Fibroblast of skin of right quadriceps (primary cell): ENCODE measurements at places on chromosomes 5 and 9.
A peak's percentile ranks its signal among the peaks of the same experiment; 100 is the strongest.

DNA sequence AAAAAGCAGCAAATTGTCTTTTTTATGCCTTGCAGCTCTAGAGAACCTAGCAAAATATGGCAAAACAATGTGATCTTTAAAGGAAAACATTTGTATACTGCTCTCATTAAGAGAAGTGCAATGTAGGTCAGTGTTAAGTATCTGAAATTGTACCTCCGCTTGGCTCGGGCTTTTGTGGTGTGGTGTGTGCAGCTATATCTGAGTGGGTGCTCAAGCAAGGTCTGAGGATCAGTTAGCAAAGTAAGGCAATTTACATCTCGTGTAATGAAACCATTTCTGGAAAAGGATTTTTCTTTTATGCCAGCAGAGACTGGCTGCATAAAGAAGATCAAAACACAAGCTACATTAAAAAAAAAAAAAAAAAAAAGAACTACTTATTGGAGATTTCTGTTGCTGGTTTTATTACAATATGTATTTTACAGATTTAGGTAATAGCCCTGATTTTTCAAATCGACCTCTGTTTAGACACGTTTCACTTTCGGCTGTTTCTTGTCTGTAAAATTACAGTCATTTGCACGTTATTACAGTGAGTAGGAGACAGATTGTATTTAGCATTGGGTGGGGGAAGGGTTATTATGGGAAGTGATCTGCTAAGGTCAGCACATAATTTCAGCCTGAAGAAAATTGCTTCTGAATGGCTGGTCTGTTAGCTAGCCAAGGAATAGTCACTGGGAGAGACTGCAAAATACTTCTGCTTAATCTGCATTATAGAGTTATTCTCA is 7.9 kb upstream of the ZNF608 start:
- DNase-seq: no peak

DNA sequence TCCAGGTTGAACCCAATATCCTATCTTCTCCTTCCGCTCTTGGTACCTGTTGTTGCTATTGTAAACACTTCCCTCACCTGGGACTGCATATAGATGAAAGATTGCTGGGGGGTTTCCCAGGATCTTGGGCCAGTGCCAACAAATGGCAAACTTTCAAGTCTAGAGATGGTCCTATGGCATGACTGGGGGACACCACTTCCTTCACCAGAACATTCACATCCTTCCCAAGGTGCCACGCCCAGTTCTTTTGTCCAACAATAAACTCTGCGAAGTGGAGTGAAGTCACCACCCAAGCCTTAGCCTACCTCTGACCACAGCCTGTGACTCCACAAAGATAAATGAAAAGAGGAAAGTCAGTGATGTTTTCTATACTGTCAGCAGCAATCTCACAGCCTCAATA is 34.4 kb downstream of the DOCK8 start:
- DNase-seq: no peak

DNA sequence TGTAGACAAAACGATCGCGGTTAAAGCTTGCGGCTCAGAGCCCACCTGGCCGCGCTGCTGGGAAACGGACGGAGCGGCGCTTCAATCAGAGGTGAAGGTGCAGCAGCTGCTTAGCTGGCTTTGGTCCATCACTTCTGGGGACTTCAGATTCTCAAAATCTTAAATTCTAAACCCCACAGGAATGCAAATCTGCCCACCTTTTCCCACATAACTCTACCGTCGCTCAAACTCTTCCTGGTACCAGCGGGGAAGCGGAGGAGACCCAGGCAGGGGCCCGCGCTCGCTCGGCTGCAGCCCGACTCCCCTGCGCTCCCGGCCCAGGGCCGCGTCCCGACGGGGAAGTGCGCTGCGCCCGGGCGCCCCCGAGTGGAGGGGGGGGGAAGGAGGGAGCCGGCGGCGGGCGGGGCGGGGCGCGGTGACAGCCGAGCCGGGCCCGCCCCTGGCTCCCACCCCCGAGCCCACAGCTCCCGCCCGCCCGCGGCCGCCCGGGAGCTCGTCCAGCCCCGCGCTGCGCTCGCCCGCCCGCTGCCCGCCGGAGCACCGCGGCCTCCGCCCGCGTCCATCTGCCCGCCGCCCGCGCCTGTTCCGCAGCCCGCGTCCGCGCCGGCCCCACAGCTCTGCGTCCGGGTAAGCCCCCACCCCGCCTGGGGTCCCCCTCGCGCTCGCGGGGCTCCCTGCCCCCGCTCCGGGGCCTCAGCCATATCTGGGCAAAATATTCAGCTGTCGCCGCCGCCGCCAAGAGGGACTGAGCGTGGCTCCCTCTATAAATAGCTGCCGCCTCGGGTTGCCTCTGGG is at the start of gene TMOD1:
TSS of gene TMOD1 (plus strand) at position 490 of the 795 bp plus-strand sequence. CDS start 22,523 bp downstream, outside the sequence.
- DNase-seq: peak; percentile 17

GRCh38 chr5:145463634-145464033 is 371.5 kb downstream of the PRELID2 start:
- DNase-seq: no peak

- no peak for DNase-seq
These were observed 83.9 kb downstream of the TRPM3 start for GRCh38 chr9:71037521-71037920.

DNA sequence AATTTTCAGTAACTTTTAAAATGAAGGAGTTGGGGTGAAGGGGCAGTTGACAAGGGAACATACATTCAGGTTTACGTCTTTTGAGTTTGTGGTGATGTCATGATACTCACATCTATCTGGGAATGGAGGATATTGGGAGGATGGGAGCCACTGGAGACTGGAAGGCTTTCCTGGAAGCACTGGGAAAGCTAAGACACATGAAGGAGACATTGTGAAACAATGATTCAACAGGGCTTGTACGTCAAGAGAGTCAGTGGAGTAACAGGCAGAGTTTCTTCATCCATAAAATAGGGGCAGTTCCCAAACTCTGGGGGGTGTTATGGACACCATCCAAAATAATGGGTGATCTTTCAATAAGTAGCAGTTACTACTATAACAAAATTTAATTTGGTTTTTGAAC is 572.8 kb downstream of the CCDC171 start:
- peak; percentile 35 for DNase-seq

DNA sequence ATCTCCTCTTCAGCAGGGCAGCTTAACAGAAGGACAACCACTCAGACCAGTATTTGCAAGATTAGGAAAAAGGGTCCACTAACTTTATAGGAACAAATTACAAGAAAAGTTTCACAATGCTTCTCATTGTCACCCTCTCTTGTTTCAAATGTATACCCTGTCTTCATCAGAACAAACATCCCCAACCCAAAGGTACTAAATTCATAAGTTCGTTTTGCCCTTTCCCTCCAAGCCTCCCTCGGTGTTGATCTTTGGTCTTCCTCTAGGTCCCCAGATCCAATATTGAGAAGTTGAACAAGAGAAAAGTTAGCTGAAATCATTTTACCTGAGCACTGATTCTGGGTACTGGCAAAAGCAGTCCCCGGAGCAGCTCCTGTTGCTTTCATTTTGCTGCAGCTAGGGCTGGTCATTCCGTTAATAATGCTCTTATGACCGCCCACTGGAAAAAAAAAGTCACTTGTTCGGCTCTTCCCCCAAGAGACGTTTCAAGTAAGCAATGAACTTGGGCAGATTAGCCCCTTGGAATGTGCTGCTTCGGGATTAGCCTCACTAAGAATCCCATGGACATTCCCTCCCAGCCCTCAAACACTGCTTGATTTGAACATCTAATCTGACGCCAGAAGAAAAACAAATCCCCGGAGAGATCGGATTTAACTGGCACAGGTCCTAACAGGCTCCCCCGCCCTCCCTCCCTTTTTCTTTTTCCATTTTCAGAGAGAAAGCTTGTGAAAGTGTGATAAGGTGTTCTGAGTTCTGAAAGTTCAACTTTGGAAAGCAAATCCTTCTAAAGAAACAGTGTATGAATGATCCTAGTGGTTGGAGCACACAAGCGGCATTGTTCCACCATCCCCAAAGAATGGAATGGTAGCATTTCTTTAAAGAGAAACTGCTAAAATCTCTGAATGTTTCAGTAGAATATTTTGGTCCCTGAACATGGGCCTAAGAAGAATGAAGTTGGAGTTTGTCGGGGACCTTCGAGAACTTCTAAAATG is 252.5 kb downstream of the TRPM3 start:
- no peak for DNase-seq

DNA sequence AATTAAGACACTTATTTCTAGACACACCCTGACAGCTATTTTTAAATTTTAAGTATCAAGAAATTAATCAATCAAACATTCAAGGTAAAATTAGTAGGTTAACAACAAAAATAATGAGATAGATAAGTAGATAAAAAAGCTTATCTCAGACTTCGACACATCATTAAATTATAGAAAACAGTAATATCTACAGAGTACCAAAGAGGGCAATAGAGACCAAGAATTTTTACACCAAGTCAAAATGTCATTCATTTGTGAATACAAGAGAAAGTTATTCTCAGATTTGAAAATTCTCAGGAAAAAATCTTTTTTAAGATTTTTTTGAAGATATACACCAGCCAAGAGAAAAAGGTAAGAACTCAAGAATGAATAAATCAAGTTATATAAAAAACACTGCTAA is 445.6 kb downstream of the ACTL7B start:
- DNase-seq: no peak

DNA sequence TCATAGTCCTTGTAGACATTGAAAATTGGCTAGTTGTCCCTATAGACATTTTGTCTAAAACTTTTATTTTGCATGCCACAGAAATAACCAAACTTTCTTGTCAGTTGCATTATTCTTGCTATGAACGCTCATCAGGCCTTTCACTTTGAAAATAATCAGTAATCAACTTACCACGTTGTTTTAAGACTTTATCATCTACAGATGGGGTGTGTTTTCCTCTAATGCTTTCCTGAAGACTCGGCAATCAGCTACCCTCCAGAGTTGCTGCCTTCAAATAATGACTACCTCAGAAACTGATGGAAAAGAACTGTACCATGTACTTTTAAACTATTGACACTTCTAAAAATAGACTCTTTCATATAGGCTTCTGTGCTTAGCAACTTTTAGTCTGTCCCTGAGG is 33.5 kb upstream of the HSPB3 start:
- no peak for DNase-seq

- DNase-seq: peak; percentile 15
These were observed 52.4 kb downstream of the CDC14B start for GRCh38 chr9:96567203-96567700.

GRCh38 chr9:78397454-78397853 is 100.5 kb downstream of the PSAT1 start:
- DNase-seq: no peak

GRCh38 chr5:31449174-31449573 is 82.7 kb downstream of the DROSHA start:
- peak; percentile 85 for DNase-seq

DNA sequence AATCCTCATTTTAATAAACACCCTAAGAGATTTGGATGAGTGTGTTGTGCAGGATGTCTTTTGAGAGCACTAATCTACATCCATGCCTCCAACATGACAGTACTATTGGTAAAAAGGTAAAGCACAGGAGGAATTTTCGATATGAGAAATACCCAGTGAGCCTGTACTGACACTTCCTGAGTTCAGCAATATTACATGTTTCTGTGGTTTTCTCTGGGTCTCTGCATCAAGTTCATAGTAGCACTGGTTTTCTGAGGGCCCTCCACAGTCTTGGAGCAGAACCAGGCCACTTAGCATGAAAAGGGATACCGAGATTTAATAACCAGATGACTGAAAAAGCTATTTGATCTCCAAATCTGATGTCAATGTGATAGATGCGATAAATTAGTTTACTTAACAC is 524.1 kb downstream of the TMEM38B start:
- no peak for DNase-seq

DNA sequence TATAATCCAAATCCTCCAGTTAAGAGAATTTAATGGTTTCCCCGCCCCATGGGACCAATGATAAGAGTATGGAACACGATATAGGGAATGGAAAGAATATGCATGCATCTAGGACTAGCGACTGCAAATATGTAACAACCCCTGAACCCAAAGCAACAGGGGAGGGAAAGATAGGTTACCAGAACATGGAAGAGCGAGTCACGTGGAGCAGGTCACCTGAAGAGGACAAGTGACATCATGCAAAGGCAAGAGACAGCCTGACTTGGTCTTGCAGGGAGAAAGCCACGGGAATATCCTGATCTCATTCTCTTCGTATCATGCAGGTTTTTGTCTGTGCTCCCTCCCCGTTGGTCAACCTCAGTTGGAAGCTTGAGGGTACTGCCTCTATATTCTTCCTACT is 4.7 kb upstream of the UHRF2 start:
- no peak for DNase-seq

GRCh38 chr5:160702311-160702803 is 149.7 kb downstream of the ATP10B start:
- no peak for DNase-seq

GRCh38 chr9:33452828-33453271 is 5.5 kb upstream of the AQP3 start:
- DNase-seq: peak; percentile 84

DNA sequence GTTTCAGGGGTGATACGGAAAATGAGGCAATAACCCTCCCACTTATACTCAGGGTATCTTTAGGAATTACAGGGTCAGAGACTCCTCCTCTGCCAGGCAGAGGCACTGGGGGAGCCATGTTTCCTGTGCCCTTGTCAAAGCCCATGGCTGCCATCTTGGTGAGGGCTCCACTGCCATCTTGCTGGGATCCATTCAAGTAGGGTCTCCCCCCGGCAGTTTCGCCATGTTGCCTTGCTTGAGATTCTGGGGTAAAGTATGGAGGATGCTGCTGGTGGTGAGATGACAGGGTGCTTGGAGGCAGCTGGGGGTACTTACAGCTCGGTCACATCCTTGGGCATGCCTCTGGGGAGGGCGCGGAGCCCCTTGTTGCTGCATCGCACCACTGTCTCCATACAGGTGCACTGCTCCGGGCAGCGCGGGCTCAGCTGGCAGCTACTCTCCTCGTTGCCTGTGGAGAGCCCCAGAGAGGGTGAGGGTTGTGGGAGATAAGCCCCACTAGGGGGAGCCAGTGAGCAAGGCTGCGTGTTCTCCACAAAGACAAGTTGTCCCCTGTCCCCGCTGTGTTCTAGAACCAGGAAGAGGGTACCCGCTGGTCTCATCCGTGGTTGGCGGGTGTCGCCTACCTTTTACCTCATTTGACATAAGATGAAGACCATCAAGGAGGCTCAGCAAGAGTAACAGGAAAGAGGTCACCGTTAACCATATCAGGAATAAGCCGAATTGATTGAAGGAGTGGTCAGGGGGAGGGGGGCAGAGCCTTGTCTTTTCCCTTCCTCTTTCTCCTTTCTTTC is 169.0 kb upstream of the PANK3 start:
- DNase-seq: peak; percentile 14

DNA sequence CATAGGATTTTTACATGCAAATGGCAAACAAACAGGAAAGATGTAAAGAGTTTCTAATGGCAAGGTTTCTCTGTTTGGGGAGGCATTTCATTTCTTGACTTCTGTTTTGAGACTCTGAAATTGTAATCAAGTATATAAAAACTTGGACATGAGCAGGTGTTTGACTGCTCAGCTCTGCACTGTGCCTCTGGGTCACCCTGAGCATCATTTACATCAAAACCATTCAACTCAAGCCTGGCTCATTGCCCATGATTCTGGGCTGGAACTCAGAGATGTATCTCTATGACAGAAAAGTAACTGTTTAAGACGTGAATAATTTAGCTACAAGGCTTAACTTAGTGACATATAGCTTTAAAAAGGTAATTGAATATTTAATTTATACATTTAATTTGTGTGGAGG is 1402.4 kb upstream of the NUDT12 start:
- no peak for DNase-seq
